AG04450 (cell line): ENCODE measurements at places on chromosomes 11 and 22.

- DNase-seq: no peak
These were observed 815 bp downstream of the EHD1 start for GRCh38 chr11:64877390-64878222.

DNA sequence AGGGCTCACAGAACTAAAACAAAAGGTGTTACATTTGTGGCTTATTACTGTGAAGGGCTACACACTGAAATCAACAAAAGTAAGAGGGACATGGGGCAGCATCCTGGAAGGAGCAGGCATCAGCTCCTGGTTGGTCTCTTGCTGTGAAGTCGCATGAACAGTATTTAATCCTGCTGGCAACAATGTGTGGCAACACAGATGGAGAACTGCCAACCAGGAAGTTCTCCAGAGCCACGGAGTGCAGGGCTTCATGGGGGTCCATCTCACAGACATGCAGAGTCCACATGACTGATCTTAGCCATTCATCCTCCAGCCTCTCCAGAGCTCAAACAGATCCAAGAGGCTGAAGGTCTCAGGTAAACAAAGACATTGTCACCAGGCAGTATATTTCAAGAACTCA lies 32.8 kb upstream of the FGF3 start:
- no peak for DNase-seq

GRCh38 chr11:69745201-69745600 lies 29.9 kb downstream of the FGF4 start:
- DNase-seq: no peak

GRCh38 chr11:43837879-43838278 lies 42.8 kb upstream of the ALKBH3 start:
- no peak for DNase-seq

DNA sequence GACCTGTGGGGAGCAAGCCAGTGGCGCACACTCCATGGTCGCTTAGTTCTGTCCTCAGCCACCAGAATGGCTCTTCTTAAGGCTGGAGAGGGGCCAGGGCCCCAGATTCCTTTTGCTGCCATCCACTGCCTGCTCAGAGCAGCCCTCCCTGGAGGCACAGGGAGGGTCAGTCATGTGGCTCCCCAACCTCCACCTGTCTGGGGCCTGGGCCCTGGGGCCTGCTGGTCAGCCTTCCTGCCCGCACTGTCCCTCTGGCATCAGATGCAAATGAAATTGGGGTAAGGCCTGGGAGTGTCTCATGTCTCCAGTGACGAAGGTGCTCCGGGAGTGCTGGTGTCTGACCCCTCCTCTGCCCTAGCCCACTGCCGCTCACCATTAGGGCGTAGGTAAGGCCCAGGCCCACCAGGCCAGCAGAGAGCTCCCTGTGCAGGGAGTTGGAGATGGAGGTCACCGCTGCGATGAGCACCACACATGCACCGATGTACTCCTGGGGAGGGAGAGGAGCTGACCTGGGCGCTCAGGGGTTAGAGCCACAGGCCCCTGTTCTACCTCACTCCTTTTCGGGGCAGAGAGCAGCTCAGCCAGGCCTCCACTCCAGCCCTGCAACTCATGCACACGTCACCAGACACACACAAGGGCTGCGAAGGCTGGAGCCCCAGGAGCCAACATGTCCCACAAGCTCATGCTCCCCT lies 9.0 kb upstream of the KCNJ11 start:
- DNase-seq: no peak

DNA sequence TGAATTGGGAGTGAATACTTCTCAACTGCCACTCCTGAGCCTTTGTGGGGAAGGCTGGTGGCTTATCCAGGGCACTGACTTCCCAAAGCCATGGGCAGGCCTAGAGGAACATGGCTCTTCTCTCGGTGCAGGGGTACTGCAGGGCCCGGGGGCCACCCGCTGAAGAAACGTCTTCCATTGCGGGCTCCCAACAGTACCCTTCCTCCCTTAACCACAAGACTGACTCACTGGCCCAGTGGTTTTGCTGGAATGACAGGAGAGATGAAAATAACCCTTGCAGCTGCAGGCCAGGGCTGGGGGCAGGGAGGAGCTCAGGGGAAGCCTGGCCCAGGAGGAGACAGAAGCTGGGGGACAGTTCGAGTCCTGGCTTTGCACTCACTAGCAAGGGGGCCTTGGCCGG lies 13.5 kb downstream of the TXN2 start:
- DNase-seq: peak; percentile 94

DNA sequence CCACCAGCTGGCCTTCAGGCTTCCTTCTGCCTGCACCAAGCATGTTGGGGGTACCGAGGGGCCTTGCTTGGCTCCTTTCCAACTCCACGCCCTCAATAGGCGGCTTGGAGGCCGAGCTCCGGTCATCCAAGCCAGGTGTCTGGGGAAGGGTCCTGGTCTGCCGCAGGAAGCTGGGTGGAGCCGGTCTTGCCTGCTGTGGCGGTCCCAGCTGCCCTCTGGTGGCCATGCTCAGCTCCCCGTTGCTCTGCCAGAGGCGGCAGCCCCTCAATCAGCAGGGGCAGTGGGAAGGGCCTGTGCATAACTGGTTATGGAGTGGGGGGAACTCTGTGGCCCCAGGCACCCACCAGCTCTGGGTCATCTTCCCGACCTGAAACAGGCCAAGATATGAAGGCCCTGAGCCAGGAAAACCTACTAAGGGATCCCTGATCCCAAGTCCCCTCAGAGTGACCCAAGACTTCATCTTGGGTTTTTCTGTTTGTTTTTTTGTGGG lies 3.2 kb downstream of the ARVCF start:
- DNase-seq: no peak

- DNase-seq: no peak
These were observed 86.6 kb downstream of the EHF start for GRCh38 chr11:34707462-34707840.
